Mucosa of descending colon (tissue), 3 donors: ENCODE measurements at places on chromosomes 2 and 18.
A peak's percentile ranks its signal among the peaks of the same experiment; 100 is the strongest.

GRCh38 chr18:78709261-78709809, 270.3 kb upstream of the SALL3 start:
- DNase-seq, result no peak

DNA sequence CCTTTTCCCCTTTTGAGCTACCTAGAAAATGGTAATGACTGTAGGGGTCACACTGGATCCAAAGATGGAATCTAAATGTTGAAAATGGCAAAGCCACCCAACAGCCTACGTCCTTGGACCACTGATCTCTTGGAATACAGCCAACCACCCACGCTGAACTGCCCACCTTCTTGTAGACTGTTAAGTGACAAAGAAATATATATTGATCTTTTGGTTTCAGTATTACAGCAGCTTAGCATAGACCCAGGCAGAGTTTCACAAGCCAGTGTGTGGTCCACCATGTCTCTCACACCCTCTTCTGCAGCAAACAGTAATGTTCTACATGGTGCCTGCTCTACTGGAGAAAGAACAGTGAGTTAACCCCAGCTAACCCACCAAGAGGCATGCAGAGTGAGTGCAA, 20.2 kb downstream of the CACNB4 start:
- DNase-seq, result no peak

DNA sequence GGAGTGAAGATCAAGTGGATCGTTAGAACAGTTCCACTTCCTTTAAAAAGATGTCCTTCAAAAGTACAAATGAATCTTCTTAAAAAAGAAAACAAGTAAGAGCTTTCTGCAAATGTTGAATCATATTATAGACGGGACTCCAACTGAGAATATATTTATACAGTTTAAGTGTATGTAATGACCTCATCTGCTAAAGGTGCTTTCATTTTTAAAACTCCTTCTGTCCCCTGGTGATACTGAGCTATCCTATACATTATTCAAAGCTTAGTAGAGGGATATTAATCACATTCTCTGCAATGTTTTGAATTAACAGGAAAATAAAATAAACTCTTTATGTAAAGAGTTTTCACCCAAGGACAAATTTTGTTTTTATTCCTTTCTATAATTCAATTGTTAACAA, 420.7 kb upstream of the SLC8A1 start:
- DNase-seq, result no peak

- DNase-seq, result no peak
Observed at GRCh38 chr2:230181195-230181594, 38.6 kb downstream of the SP110 start.

- DNase-seq, result no peak
Observed at GRCh38 chr2:14790041-14790640, 157.6 kb downstream of the LRATD1 start.

DNA sequence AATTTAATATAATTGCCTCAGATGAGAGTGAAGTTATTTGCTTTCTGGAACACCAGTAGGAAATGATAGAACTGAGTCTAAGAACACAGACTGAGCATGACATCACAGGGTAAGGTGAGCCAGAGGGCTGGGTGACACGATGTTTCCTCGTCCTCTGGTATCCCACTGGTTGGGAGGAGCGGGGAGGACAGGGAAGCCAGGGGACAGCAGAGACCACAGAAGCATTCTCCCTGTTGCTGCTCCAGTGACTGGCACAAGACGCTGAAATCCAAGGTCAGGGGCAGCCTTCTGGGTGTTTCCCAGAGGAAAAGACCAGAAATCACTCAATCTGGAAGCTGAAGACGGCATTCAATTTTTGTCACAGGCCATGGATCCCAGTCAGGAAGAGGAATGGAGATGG, 363.4 kb upstream of the SOX11 start:
- DNase-seq, result no peak

- no peak for DNase-seq
Observed at GRCh38 chr2:22998359-22998758, 386.6 kb upstream of the KLHL29 start.

DNA sequence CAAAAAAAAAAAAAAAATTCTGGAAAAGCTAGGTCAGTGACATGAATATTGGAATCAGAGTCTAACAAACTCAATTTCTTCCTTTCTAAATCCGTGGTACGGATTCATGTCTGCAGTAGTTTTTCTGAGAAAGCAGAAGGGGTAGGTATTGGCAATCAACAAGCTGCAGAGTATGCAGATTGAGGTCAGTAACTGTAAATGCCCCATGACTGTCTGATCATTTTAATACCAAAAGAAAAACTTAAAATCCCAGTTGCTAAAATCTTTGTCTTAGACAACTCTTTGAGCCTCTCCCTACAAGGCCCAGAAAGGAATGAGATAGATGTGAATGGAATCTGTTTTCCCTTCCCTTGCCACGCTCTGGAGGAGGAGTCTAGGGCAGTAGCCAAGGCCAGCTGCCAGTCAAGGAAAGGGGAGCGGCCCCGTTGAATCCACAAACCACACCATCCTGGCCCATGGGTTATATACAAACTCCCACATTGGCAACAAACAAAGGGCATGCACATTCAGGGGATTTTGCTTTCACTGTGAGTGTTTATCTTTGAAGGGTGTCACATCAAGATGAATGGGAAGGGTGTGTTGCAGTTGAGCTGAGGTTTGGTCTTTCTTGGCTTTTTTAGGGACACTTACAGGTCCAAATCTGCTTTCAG, 6.1 kb upstream of the CASP8 start:
- DNase-seq, result peak; percentile 73

- DNase-seq, result no peak
Observed at GRCh38 chr2:15939556-15939853, 845 bp upstream of the MYCN start.

- no peak for DNase-seq
Observed at GRCh38 chr2:101658387-101658786, 39.1 kb upstream of the MAP4K4 start.
